ENCODE measurements at places on chromosomes 11 and 22.

DNA sequence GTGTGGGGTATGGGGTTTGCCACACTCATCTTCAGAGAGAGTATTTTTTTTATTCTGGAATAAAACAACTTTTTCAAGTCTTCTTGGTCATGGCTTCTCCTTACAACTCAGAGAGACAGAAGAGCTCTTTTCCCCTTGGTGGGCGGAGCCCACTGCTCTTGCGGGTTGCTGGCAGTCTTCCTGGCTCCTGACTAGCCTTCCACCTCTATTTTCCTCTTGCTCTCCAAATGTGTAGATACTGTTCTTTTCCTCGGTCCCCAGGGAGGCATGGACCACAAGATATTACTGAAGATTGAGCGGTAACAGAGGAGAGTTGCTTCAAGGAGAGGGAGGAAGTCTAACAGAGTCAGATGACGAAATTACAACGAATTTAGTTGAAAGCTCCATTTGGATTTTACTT, 210.6 kb downstream of the NTM start:
- no peak for DNase-seq

- no peak for DNase-seq
These were observed 23.9 kb downstream of the TMEM123 start for GRCh38 chr11:102428696-102429095.

DNA sequence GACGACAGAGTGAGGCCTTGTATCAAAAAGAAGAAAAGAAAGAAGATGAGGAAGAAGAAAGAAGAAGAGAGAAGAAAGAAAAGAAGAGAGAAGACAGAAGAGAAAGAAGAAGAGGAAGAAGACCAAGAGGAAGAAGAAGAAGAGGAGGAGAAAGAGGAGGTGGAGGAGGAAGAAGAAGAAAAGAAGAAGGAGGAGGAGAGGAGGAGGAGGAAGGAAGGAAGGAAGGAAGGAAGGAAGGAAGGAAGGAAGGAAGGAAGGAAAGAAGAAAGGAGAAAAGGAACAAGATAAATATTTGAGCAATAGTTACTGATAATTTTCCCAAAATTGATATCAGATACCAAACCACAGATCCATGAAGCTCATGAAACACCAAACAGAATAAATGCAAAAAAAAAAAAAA, 169.7 kb upstream of the TMEM45B start:
- no peak for DNase-seq

DNA sequence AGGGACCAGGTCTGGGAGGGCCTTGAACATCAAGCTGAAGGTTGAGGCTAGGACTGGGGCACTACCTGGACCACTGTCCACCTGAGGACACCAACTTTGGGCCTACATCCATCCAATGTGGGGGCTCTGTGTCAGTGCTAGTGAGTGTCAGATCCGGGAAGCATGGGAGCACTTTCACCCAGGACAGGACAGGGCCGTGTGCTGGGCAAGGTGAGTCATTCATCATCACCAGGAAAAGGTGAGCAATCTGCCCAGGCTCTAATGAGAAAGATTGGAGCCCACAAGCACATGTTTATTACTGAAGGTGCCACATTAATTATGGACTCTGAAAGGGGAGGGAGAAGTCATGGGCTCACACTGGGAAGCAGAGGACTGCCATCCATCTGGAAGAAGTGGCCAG, 39.7 kb upstream of the DRD2 start:
- DNase-seq = no peak

GRCh38 chr22:36210224-36210623, 8.6 kb upstream of the APOL4 start:
- no peak for DNase-seq
